BJ (cell line): ENCODE measurements at places on chromosomes 13 and 19.

DNA sequence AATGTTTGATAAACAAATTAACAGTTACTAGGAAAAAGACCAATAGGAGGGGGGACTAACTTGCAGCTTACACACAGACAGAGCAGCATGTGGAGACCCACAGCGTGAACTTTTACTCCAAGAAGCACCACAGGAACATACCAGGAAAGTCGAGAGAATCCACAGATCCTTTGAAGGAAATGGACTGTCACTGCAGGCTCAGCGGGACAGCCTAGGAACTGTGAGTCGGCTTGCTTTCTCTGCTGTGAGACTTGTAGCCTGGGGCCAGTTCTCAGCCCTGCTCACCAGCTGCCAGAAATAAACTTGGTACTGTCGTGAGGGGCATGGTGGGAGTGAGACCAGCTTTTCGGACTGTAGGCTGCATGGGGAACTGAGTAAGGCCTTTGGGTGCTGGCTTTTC is 1211.5 kb downstream of the PCDH17 start:
- DNase-seq = no peak

- DNase-seq = no peak
Observed at GRCh38 chr19:17909003-17909732, 23.6 kb upstream of the CCDC124 start.

GRCh38 chr13:112651311-112651710 is 38.5 kb upstream of the ATP11A start:
- DNase-seq = no peak

GRCh38 chr19:41626877-41627276 is at the start of gene CEACAM4:
CEACAM4 (minus strand) TSS chr19:41627074; CDS start chr19:41626963, 111 bp downstream.
- DNase-seq = no peak

DNA sequence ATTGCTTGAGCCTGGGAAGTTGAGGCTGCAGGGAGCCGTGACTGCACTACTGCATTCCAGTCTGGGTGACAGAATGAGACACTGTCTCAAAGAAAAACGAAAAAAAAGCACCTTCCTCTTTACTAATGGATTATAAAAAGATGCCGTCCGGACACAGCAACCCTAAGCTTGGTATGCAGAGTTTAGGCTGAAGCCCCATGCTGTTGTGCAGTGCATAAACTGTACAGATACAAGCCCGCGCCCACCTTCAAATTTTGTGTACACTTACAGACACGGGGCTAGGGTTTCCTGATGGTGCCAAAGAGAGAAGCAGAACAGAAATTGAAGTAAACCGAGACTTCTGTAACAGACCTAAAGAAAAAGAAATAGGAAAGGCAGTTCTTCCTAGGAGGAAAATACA is 9.0 kb downstream of the LPAR6 start:
- no peak for DNase-seq

GRCh38 chr19:24060687-24061356 is 26.2 kb upstream of the ZNF254 start:
- no peak for DNase-seq

GRCh38 chr13:48874165-48874564 is 101.5 kb upstream of the FNDC3A start:
- DNase-seq = no peak

- no peak for DNase-seq
Observed at GRCh38 chr19:3644351-3645066, 17.9 kb upstream of the CACTIN start.
